Central memory CD8-positive, alpha-beta T cell (primary cell): ENCODE measurements at places on chromosomes 11 and 22.

DNA sequence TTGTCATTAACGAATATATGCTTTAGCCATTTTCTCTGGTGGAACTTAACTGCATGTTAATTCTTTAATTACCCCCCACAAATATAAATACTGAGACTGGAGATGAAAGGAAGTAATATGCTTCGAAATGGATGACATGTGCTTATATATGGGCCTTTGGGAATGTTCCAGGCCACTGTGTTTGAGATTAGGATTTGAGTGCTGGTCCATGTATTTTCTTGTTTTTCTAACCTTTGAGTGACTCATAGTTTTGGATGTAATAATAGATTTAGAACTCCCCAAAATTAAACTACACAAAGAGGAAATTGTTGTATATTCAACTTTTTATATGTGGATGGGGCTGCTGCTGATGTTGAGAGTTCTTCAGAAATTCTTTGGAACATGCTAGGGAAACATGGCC, 54.2 kb downstream of the EXT2 start:
- DNase-seq, result no peak

DNA sequence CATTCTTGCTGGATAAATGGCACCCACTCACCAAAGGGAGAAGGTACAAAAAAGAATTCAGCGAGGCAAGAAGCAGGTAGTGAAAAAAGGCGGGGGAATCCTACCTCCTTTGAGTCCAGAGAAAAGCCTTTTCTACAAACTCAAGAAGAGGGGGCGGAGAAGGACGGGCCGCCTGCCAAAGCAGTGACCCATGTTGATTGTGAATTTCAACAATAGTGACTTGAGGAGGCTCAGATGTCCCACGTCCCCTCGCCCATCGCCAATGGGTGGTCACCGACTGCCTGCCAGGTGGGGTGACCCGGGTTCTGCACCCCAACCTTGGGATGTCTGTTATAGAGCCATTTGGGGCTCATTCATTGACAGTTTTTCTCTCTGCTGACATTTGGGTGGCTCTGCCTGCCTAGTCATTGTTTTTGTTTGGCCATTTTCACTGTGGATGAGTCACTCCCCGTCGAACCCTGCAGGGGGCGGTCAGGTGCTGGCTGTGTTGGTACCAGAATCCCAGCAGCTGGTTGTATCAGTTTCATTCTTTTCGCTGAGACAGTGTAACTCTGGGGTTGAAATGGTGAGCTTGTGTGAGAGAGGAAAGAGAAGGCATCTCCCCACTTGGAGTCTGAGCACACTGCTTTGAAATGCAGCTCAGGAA, 163.4 kb upstream of the NCAM1 start:
- no peak for DNase-seq

DNA sequence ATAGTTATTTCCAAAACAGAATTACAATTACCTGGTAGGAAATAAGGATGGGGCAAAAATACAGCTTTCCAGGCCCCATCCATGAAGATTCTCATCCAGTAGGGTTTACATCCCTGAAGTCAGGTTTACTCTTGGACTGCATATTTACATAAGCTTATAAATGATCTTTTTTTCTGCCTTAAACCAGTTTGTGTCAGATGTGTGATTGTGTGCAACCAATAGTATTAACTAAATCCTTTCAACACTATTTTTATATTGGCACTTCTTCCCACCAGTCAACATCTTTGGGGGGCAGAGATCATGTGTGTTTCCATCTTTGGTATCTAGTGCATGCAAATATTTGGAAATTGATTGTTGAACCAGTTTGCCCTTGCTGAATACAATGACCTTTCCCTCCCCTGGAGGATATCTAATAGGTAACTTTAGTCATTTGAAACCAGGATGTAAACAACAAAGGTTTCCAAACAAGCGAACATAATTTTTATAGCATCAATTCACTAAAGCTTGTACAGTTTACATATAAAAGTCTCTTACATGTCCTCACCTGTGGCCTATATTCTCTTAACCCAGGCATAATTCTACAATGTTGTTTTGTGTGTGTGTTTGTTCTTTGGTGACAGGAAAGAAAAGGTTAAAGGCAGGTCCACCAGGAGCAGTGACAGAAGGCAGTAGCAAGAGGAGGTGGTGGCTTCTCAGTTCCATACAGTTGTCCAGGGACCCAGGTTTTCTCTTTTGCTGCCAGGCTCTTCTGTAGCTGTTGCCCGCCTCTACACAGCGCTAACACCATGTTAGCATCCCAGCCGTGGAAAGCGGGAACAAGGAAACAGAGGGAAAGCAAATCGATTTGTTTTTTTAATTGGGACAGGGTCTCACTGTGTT, 1.7 kb upstream of the ME3 start:
- DNase-seq, result no peak

DNA sequence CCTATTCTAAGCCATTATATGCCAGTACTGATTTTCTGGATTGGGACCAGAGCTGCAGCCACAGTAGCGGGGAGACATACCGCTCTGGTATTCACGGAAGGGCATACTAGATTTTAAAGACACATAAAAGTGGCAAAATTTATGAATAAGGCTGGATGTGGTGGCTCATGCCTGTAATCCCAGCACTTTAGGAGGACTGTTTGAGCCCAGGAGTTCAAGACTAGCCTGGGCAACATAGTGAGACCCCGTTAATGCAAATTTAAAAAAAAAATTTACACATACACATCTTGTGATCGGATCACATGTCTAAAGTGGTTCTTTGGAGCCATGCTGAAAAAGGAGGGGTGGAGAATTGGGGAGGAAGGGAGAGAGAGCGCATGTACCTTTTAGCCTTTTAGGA, 9.0 kb downstream of the RPL27A start:
- no peak for DNase-seq

GRCh38 chr11:46345131-46345597, 2.1 kb upstream of the DGKZ start:
- no peak for DNase-seq

GRCh38 chr11:33687733-33688479, 12.7 kb downstream of the C11orf91 start:
- no peak for DNase-seq

DNA sequence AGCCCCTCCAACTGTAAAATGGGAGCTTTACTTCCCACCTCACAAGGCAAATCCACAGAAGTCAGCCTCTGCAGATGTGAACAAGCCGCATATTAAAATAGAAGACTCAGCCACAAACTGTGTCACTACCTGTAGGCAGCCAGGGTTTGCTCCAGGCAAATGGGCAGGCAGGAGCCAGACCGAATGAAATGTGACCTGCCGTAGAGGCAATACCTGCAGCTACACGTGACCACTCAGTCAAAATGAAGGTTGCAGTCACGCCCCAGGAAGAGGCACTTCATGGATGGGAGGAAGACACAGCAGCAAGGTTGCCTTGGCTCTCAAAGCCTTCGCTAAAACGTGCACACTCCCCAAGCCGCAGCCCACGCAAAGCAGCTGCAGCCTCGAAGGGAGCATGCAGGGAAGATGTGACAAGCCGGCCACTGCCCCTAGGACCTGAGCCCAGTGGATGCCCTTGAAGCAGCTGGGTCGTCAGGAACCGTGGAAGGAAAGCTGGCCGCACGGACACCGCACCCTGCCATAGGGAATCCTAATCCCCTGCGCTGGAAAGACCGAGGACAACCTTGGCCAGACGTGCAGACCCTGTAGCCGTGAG, 53.1 kb downstream of the SHANK2 start:
- no peak for DNase-seq

DNA sequence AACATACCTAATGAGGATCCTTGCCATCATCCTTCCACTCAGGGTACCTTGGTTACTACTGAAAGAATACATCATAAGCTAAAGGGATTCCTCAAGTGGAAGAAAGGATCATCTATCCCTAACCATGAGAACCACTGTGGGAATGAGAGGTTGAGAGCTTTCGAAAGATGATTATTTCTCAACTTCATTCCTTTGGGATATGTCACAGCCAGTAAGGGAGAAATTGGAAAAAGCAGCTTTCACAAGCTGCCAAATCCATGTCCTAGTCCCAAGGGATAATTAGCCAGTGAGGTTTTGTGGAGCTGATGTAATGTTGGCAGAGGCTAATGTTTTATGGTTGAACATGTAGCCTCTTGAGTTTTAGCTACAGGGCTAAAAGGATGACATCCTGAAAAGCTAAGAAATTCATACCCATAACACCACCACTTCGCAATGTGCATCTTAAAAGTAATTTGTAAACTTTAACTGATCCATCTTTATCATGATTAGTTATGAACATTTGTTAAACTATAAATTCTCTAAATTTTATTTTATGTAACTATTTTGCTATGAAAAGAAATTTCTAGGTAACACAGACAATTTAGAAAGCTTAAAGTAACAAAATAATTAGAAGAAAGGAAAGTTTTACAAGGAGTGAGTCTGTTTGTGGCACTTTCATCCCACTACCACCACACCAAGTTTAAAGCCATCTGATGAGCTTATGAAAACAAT, 123.9 kb downstream of the MRTFA start:
- DNase-seq, result no peak

GRCh38 chr11:116600930-116601329, 171.9 kb downstream of the BUD13 start:
- DNase-seq, result no peak

GRCh38 chr11:64437426-64437825, 78.5 kb downstream of the RPS6KA4 start:
- DNase-seq, result no peak
